ENCODE measurements at places on chromosomes 7 and 10.

DNA sequence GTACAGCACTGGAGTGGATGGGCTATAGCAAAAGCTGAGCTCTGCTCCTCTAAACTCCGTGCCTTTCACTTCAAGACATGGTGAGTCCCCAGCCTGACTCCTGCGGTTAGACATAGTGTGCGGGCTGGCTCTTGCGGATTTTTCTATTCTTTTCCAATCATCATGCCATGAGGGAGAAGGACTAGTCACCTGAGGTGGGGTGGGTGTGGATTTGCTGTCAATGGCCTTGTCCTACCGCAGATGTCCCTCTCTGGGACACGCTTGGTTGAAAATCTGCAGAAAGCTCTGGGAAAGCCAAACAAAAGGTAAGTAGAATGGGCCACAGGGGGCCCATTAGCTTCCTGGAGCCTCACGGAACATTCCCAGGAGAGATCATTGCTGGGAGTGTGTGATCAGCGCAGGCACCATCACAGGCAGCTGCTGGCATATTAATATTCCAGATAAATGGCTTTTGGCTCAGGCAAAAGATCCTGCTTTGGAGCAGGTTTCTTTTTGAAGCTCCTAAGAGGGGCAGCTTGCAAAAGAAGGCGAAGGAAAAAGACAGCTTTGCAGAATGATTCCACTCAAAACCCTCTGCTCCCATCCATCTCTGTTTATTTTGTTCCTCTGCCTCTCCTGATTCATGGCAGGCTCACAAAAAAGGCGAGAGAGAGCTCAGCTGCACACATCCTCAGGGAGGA, 509.0 kb upstream of the ZMIZ1 start:
- no peak for DNase-seq

DNA sequence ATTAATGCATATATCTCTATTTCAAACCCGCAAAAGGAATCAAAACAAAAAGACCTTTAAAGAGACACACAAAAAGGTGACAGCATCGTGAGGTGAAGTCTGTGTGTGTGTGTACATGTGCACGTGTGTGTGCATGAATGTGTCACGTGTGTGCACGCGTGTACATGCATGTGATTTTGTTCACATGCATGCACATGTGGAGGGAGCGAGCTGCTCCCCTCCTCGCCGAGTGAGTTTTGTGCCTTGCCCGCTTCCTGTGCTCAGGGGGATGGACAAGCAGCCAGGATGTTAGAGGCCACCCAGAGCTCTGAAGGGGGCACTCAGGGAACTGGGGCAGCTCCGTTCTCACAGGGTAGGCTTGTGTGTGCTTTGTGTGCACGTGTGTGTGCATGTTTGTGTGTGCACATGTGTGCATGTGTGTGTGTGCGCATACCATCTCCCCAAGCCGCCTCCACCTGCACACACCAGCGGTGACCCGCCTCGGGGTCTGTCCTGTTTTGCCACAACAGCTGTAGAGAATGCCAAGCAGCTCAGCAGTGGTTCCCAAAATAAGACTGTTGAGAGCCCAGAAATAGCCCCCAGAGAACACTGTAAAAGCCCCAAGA, 191.2 kb downstream of the PTPRN2 start:
- DNase-seq = no peak

GRCh38 chr7:28539289-28539981, 127.1 kb downstream of the CREB5 start:
- DNase-seq = no peak

GRCh38 chr7:136637813-136638212, 230.6 kb upstream of the CHRM2 start:
- no peak for DNase-seq

DNA sequence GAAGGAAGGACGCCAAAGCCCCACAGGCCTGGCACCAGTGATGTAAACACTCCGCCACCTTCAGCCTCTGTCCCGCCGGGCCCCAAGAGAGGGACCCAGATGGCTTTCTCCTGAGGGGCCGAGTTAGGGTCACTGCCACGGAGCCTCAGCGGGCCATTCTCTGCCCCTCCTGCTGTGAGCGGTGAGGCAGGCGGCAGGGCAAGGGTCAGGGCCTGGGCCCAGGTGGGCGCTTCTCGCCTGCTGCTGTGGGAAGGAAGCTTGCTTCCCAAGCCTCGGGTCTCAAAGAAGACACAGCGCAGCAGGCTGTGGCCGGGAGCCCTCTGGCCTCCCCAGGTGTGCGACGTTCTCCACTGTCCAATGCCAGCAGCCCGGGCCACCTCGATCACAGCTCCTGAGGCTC, 84.8 kb downstream of the PROSER2 start:
- DNase-seq = no peak

DNA sequence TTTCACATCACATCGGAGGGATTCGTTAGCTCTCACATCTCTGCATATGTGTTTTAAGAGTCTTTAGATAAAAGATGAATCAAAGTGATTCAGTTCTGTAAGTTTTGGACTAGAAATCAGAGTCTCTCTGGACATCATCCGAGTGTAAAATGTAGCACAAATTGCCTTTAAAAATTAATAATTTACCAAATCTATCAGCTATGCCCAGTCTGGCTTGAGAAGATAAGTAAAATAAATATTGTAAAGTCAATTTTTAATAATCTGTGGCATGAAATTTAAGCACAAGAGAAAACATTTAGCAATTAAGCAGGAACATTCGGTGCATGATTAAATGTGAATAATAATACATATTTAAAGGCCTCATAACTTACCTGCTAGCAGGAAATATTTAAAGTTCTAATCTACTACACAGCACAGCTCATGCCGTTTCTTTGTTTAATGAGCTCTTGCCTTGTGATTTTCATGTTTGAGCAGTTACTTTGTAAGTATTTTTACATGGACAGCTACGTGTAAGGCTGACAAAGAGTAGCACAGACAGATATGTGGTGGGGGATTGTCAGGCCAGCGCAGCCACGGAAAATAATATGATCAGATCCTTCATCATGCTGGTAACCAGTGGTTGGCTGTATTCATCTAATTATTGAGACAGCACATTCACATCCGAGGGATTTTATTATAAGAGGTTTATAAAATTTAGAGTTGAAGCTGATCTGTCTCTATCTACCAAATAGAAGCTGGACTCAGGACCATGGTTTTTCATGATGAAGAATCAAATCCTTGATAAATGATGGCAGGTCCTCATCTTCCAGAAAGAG, 317.3 kb downstream of the ADARB2 start:
- DNase-seq = no peak

- no peak for DNase-seq
These were observed 46.0 kb downstream of the CNOT4 start for GRCh38 chr7:135463908-135464307.

- DNase-seq = no peak
These were observed 210.9 kb downstream of the CUX1 start for GRCh38 chr7:102028206-102028826.

DNA sequence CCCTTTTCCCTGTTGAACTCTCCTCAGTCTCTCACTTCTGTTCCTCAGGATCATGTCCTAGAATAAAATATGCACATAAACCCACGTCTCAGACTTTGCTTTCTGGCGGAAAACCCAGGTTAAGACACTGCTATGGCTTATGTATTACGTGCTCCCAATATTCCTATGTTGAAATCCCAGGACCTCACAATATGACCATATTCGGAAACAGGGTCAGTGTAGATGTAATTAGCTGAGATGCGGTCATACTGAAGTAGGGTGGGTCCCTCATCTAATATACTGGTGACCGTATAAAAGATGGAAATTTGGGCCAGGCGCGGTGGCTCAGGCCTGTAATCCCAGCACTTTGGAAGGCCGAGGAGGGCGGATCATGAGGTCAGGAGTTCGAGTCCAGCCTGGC, 59.9 kb downstream of the KIAA1549 start:
- DNase-seq = no peak

GRCh38 chr7:70808876-70809275, 323.1 kb upstream of the GALNT17 start:
- DNase-seq = no peak

GRCh38 chr10:125024497-125025234, 82.7 kb downstream of the ZRANB1 start:
- peak; percentile 16 for DNase-seq

DNA sequence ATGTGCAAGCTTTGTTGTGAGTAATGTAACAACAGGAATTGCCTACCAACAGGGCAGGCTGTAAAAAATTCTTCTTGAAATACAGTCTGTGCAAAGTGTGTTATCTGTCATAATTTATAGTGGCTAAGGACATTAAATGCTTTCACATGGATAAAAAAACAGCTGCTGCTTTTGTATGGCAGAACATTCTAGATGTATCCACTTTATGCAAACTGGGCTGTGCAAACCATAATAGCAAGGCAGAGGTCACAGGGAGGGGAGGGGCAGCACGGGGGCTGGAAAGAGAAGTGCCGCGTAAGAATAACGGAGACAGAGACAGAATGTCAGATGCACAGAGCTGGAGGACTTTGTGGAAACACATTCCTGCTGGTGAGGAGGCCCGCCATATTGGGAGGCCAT, 86.1 kb downstream of the VOPP1 start:
- DNase-seq = no peak

DNA sequence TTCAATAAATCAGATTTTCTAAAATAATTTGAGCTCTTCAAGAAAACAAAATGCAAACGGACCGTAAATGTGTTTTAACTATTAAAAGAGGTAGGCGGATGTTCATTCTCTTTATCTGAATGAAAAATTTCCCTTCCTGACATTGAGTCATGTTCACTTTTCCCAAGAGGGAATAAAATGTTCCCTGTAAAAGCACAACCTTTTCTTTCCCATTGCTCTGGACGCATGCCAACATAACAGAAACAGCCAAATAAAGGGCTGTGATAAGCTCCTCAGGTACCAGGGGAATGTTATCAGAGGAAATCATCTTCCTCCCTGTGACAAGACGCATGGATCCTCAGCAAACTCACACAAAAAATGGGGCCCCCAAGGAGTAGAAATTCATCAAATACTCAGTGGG, 251.8 kb downstream of the MTERF1 start:
- DNase-seq = no peak

DNA sequence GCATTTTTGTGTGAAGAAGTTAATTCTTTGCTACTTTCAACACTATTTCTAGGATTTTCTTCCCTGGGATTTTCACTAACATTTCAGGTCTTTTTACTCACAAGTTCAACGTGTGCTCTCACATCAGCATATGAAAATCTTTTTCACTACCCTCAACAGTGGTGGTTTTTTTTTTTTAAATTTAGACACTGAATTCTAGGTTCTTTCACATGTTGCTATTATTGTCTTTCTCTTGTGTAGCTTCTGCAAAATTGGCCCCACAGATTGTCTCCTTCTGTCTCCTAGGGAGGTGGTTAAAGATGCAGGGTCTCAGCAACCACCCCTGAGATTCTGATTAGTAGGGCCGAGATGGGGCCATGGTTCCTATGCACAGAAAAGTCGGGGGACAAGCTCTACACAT, 165.0 kb upstream of the GPR26 start:
- DNase-seq = no peak

GRCh38 chr10:103651783-103652476, 158.4 kb downstream of the NEURL1 start:
- no peak for DNase-seq

DNA sequence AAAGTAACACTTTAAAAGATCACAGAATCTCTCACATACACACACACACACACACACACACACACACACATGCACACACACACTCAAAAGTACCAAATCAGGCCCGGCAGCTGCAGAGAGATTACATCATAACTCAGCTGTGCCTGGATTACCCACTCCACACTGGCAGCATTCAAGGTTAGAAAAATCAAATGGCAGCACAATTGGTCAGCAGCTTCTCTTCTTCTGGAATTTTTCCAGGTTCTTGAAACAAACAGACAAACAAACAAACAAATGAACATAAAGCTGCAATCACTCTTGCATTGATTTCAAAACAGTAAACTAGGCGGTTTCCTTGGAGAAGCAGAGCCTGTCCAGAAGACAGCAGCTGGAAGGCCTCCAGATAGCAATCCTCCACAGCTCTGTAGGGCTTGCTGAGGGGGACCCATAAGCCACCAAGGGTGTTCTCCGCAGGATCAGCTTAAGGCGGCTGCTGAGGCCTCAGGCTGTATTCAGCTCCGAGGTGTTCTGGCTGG, 24.5 kb upstream of the FAM133B start:
- peak; percentile 59 for DNase-seq

- DNase-seq = no peak
These were observed 30.6 kb upstream of the FIGNL1 start for GRCh38 chr7:50480797-50481196.

DNA sequence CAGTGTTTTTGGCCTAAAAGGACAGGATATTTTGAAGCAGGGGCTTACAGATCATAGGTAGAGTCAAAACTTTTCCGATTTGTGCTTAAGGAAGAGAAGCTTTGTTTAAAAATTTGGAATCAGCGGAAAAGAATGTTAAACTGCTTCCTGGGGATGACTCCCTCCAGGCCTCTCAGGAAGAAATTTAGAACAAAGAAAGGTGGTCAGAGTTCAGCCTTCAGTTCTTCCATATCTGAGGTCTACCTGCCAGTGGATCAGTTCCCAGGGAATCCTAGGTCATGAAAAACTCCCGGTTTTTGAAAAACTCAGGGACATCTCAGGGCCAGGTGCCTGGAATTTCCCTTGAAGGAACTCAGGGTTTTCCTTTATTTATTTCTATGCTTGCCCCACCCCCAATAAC, 100.3 kb downstream of the MCU start:
- DNase-seq = no peak

DNA sequence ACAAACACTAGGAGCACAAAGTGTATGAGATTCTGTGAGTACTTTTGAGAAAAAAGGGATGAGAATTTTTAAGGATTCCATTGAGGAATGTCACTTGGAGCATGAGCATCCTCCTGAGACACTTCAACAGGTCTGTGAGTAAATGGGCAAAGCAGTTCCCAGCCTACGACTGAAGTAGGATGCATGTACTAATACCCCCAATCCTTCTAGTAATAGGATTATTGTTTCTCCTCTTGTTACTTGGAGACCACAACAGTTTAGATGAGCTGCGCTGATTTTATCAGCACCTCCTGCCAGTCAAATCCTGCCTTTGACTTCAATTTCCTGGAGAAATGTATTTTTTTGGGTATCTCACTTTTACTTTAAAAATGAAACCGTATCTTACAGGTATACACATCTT, 820 bp downstream of the BBS9 start:
- no peak for DNase-seq

GRCh38 chr10:114974625-114975024, 36.6 kb downstream of the TRUB1 start:
- DNase-seq = no peak

DNA sequence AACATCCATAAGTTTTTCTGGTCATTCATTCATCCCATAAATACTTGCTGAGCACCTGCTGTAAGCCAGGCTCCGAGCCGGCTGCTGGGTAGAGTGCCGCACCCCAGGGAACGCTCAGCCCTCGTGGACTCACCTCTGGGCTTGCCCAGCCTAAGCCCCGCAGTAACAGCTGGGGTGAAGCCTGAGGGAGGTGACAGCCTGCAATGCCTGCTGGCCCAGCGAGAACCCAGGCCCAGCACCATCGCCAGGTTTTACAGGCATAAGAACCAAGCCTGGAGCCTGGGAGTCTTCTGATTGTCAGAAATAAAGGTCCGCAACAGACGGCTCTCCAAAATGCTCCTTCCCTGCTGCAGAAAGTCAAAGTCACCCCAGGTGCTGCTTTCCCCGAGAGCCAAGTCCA, 205.4 kb downstream of the ZMYND11 start:
- no peak for DNase-seq
